ENCODE measurements at places on chromosomes 6 and 20.

- no peaks in the 10 kb centered on the region for H3K27me3 ChIP-seq
- peak overlapping the region; percentile 97 for H3K4me3 ChIP-seq
- peaks cover 23% of the 10 kb centered on the region for H3K4me1 ChIP-seq
Measured at GRCh38 chr6:21595285-21596144, 2.0 kb downstream of the SOX4 start.

DNA sequence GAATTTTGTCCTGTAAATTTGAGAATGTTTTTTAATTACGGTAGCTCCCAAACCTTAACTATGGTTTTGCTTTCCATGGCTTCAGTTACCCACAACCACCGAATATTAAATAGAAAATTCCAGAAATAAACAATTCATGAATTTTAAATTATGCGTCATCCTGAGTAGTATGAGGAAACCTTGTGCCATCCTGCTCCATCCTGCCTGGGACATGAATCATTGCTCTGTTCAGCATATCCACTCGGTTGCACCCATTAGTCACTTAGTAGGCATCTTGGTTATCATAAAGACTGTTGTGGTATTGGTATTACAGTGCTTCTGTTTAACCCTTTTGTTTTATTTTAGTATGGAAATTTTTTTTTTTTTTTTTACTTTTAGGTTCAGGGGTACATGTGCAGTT, 39.7 kb downstream of the KCNS1 start:
- H3K36me3 ChIP-seq, result peaks cover 3% of the 10 kb centered on the region
- no peak for DNase-seq
- H3K4me3 ChIP-seq, result no peak overlapping the region
- H3K27me3 ChIP-seq, result no peaks in the 10 kb centered on the region

- H3K4me1 ChIP-seq, result peaks cover 51% of the 10 kb centered on the region
- H3K36me3 ChIP-seq, result no peaks in the 10 kb centered on the region
- H3K27me3 ChIP-seq, result no peaks in the 10 kb centered on the region
- DNase-seq, result no peak
- peak overlapping the region; percentile 73 for H3K27ac ChIP-seq
Measured at GRCh38 chr6:39517756-39518155, 195.3 kb upstream of the KCNK16 start.

DNA sequence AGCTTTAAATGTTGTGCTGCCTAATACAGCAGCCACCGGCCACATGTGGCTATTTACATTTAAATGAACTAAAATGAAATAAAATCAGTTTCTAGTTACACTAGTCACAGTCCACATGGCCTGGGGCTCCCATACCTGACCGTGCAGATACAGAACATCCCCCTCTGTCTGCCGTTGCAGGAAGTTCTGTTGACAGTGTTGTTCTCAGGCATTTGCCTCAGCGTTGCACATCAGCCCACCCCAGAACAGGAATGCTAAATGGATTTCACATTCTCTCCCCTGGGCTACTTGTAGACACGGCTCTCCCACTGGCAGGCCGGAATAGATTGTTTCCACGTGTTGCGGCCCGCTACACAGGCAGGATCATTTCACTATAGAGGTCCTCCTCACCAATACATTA, 26.3 kb downstream of the JAG1 start:
- H3K27ac ChIP-seq, result peak overlapping the region; percentile 90
- peaks cover 73% of the 10 kb centered on the region for H3K36me3 ChIP-seq
- peaks cover 99% of the 10 kb centered on the region for H3K4me1 ChIP-seq
- no peaks in the 10 kb centered on the region for H3K27me3 ChIP-seq

GRCh38 chr6:6659600-6660327, 71.2 kb downstream of the LY86 start:
- DNase-seq, result no peak
- H3K27me3 ChIP-seq, result peaks cover 6% of the 10 kb centered on the region
- peaks cover 18% of the 10 kb centered on the region for H3K4me1 ChIP-seq
- no peaks in the 10 kb centered on the region for H3K36me3 ChIP-seq

Data from chondrocyte (in vitro differentiated cells).